Frontal cortex (tissue), 4 donors: ENCODE measurements at places on chromosomes 11 and 22. TPM values are rescaled to one million over a fixed set of nuclear protein-coding genes. Genes with fewer than 3 reads are reported as not detected.

Gene CSNK2A3
- 2.0 TPM for total RNA-seq

Gene ANAPC15
- 17.5 TPM for total RNA-seq

Gene TYR
- total RNA-seq: not detected

Gene FZD4
- 19.6 TPM for total RNA-seq

Gene PGA5
- 0.82 TPM for total RNA-seq

Gene IPO7
- 234 TPM for total RNA-seq

Gene ANKK1
- total RNA-seq: not detected

Gene B4GALNT4
- 88.9 TPM for total RNA-seq

Gene OR51B2
- 0.41 TPM for total RNA-seq

Gene KCNJ11
- 11.0 TPM for total RNA-seq

Gene HRAS
- total RNA-seq: 43.6 TPM
